RPMI7951 (cell line): ENCODE measurements at places on chromosomes 2 and 18. TPM values are rescaled to one million over a fixed set of nuclear protein-coding genes. Genes with fewer than 3 reads are reported as not detected.

GRCh38 chr18:40921845-40922629 lies 1033.0 kb upstream of the PIK3C3 start:
- no peak for DNase-seq

DNA sequence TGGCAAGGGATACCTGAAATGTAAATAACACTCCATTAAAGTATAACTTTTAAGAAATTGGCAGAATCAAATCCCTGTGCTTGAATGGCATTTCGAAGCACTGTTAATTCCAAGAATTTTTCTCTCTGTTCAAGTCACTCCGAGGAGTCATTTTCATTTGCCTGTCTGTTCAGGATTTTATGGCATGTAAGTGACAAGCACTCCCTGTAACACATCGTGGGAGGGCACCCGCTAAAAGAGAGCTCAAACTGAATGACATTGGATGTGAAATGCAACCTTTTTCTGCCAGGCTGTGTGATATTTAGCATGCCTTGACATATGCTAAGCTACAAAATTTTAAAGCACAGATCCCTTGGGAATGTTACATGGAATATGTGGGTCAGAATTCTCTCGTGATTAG lies 339.6 kb downstream of the LRRTM1 start:
- DNase-seq = no peak

DNA sequence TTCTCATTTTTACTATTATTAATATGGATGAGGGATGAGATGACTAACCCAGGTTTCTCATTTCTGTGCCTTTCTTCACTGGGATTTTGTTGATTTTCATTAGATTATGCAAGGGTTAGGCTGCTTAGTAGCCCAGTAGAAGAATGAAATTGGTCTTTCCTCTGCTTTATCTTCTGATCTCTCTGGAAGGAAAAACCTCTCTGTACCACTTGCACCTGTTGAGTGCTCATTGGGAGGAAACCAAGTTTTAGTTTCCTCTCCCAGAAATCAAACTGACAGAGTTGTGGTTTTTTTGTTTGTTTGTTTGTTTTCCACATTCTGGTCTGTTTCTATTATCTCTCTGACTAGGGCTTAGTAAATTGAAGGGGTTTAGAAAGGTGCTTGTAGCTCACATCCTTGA lies 60.8 kb downstream of the KIAA1328 start:
- no peak for DNase-seq

GRCh38 chr2:26946841-26947784 lies 23.3 kb upstream of the MAPRE3 start:
- DNase-seq = peak; percentile 75

DNA sequence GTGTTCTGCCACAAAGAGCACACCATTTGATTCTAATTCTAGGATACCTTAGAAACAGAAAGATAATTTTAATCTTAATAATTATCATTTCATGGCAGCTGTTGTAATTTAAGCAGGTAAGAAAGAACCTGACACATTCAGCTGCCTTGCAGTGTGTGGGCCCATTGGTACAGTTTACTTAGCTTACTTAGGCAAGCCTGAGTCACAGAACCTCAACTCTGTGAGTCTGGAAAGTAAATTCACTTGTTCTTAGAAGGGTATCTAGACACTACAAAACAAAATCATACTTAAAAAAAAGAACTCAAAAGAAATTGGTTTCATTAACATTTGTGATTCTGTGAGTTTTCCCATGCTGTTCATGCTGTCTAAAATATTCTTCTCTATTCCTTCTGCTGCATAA lies 956.3 kb upstream of the SLC39A10 start:
- DNase-seq = no peak

GRCh38 chr2:140586379-140586778 lies 1544.4 kb downstream of the LRP1B start:
- DNase-seq = peak; percentile 4

The PER2 gene
- 4.0 and 4.2 TPM in 2 replicates for total RNA-seq

The HOXD10 gene
- total RNA-seq = not detected in 2 replicates
